ENCODE measurements at places on chromosomes 3 and 15. TPM values are rescaled to one million over a fixed set of nuclear protein-coding genes. Genes with fewer than 3 reads are reported as not detected.
A peak's percentile ranks its signal among the peaks of the same experiment; 100 is the strongest.

The RNU5B-1 gene
- total RNA-seq: not detected

The FOXB1 gene
- not detected for total RNA-seq

The FBXL22 gene
- total RNA-seq: 0.92 TPM

The XCR1 gene
- not detected for total RNA-seq

The IGSF11 gene
- total RNA-seq: 1.4 TPM

The TBL1XR1 gene
- total RNA-seq: 239 TPM

DNA sequence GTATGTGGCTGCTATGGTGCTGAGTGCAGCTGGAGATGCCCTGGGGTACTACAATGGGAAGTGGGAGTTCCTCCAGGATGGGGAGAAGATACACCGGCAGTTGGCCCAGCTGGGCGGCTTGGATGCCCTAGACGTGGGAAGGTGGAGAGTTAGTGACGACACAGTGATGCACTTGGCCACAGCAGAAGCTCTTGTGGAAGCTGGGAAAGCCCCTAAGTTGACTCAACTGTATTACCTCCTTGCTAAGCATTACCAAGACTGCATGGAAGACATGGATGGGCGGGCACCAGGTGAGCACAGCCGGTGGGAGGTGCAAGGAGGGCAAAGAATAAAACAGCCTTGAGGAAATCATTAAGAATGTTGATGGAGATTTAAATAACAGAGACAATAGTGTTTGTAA, 2.9 kb downstream of the ADPRH start:
- no peak for DNase-seq

GRCh38 chr3:141305436-141305835, 62.9 kb upstream of the ZBTB38 start:
- DNase-seq: peak; percentile 52

GRCh38 chr3:127771746-127772145, 50.6 kb downstream of the MGLL start:
- no peak for DNase-seq

DNA sequence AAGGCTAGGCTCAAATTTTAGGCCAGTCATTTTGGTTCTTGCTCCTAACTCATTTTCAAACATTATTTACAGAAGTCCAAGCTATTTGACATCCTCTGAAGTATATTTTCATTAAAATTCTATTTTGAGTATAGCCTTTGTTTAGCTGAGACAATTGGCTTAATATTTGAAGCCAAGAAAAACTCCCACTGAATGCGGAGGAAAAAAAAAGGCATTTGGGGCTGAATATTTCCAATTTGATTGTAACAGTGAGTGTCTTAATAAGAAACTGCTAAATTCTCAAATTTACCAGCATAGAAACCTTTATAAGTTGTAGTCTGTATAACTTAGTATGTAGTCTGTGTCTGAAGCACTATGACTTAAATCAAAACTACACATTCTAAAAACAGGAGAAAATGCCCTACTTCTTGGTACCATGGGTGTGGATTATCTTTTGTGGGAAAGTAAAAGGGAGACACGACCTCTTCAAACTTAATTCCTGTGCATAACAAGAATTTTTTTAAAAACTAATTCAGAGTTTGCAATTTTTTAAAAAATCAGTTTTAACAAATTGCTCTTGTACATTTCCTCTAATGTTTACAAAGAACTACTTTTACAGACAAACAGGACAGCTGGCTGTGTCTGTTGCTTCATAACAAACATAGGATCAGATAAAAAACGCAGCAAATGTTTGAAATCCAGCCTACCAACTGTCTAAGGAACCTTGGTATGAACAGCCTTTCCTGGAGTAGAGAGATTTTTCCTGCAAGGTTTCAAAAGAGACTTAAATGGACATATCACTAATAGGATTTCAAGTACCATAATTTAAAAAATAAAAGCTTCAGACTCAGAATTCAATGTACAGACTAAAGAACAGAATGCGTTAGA, 52.7 kb upstream of the LMOD3 start:
- no peak for DNase-seq

DNA sequence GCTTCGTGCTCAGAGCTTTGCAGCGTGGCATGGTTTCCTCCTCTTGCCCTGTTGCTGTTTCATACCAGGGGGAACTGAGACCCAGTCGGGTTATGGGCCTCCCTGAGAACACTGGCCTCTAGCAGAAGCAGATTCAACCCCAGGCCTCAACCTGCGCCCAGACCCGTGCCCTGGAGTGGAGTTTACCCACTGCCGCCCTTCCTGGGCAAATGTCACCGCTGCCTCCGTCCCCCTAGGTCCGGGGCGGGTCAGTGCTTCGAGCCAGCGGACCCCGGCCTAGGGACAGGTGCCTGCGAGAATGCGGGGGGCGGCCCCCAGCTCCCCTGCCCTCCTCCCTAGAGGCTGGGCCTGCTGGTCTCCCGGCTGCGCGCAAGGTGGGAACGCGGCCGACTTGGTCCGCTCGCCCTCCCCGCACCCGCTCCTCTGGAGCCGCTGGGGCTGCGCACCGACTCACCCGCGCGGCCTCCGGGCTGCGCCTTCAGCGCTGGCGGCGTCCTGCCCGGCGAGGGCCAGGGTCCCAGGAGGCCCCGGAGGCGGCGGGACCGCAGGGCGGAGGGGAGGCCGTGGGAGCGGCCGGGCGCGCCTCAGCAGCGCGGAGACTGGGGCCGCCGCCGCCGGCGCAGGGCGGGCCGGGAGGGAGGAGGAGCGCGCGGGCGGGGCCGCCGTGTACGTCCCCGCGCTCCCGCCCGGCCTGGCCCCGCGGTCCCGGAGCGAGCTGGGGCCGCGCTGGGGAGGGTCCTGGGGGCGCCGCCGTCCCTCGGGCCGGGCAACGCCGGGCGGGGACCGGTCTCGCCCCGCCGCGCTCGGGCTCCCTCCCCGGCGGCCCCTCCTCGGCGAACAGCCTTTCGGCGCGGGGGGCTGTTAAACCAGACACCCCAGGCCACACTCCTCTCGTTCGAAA, at the start of gene PIGZ:
Gene PIGZ, minus strand, starts transcription at position 601 of the 901 bp plus-strand sequence. CDS start 16,802 bp downstream, outside the sequence.
- peak; percentile 16 for DNase-seq

- no peak for DNase-seq
Observed at GRCh38 chr3:100359035-100359434, 24.5 kb downstream of the NIT2 start.

GRCh38 chr3:183372911-183373310, 55.5 kb downstream of the MCF2L2 start:
- DNase-seq: no peak

DNA sequence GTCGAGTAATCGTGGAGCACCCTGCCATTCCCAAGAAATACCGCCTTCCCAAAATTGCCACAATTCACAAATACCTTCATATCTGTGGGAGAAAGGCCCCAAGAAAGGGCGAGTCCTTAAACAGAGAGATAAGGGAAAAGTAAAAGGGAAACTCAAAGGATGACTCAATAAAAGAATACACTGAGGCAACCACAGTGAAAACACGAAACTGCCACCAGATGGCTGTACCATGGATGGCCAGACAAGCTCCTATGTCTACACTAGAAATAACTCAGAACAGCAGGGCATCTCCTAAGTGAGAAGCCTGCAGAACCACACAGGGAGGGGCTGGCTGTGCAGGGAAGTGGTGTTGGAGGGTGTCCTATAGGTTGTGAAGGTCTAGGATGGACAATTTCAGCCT, 25.0 kb downstream of the SRGAP3 start:
- no peak for DNase-seq

DNA sequence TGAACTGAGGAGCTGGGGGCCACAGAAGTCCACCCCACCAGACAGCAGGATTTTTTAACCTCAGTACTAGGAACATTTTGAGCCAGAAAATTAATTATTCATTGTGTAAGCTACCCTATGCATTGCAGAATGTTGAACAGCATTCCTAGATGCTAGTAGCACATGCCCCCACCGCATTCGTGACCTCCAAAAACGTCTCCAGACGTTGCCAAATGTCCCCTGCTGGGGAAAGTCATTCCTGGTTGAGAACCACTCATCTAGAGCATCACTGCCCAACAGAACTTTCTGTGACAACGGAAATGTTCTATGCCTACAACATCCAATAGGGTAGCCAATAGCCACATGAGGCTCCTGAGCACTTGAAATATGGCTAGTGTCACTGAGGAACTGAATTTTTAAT, 333.5 kb downstream of the FOXP1 start:
- DNase-seq: no peak

GRCh38 chr3:72044231-72044855, 259.4 kb upstream of the PROK2 start:
- DNase-seq: no peak

GRCh38 chr3:185657691-185658503, 71.8 kb downstream of the SENP2 start:
- no peak for DNase-seq

GRCh38 chr3:146777941-146778340, 172.8 kb upstream of the PLSCR5 start:
- no peak for DNase-seq

GRCh38 chr15:84949043-84949442, 32.6 kb upstream of the PDE8A start:
- no peak for DNase-seq

DNA sequence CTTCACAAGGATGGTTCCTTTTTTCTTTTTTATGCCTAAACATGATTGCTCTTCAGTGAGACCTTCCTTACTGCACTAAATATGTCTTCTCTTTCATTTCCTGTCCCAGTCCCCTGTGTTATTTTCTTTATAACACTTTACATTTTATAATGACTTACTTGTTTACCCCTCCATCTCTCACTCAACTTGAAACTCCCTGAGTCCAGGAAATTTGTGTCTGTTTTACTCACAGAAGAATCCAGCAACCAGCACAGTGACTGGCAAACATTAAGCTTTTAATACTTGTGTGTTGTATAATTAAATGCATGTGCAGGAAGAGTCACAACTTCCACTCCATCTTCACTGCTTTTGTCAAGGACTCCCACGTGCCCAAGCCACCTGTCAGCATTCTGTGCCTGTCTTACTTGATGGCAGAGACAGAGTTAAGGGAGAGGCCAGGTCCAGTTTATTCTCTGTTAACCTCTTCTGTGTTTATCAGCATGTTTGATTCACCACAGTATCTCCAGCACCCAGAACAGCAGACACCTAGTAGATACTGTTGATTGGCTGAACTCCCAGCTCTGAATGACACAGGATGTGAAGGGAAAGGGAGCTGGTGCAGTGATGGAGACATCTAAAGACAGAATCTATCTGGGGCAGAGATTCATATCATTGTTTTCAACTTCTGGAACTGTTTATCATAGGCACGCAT, 42.8 kb downstream of the SSR3 start:
- no peak for DNase-seq

DNA sequence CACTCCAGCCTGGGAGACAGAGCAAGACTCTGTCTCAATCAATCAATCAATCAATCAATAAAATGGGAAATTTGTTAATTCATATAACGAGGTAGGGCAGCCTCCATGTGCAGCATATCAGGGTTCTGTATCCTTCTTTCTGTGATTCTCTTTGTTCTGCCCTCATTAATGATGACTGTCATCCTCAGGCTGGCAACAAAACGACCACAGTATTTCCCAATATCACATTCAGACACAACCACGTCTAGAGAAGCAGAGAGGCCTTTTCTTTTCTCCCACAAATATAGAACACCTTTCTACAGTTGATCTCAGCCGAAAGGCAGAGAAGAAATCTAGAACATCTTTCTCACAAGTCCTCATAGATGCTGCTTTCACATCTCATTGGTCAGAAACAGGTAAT, 11.2 kb downstream of the CEP19 start:
- no peak for DNase-seq

DNA sequence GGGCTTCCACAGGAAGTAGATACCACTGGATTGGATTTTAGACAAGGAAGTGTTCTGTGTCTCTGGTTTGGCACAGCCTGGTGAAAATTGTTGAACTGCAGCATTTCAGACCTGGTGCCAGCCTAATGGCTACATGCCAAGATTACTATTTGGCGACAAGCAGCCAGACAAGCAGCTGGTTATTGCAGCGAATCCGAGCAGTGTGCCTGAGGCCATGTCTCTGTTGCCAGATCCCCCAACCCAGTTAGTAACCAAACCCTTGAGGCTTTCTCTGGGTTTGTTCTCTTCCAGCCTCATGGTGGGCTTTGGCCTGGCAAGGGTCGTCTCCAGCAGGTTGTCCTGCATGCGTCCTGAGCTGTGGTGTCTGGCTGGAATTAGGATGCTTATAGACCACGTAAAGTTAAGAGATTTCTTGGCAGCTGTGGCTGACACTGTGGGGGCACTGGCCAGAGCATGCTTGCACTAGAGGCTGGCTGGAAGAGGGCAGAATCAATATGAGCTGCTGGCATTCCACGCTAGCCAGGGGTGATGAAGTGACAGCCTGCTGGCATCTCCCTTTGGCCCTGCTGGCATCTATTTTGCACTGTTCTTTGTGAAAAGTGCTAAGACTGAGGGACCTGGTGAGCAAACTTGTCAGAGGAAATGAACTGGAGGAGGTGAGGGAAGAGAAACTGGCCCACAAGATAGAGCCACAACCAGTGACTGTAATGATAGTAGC, 172.6 kb downstream of the RBMS3 start:
- peak; percentile 90 for DNase-seq

DNA sequence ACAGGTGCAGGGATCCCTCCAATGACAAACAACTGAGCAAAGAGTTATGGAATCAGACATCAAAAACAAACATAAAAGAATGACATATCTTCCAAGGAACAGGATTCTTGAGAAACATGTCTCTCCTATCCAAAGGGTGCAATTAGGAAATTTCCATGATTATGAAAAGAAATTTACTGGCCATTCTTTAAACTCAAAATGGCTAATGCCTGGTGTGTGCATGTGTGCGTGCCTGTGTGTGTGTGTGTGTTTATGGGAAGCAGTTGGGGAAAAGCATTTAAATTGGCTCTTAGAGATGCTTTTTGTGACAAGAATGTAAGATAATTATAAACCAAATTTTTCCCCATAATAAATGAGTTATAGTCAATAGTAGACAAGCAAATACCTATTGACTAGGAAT, 320.5 kb upstream of the THBS1 start:
- no peak for DNase-seq

DNA sequence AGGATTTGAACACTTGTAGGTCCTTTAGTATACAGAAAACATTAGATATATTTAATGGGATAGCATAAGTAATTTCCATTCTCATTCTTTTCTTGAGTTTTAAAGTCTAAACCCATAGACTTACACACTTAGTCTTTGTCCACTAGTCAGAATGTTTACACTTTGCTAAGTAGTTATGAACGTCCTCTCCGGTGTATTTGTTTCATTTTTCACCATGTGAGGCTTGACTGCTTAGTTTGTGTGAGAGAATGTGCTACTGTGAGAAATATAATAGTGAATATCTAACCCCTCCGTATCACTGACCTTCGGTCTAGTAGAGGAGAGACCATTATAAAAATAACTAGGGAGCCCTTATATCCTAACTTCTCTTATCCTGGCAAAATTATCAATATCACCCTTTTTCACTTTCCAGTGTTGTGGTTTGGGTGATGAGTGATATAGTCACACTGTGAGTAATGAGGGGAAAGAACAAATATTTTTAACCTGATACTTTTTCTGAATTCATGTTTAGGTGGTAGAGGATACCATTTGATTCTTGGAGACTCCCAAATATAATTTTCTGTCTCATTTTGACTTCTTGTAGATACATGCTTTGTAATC, 122.4 kb downstream of the UBE2E2 start:
- no peak for DNase-seq

All from thyroid gland (tissue), 4 donors.